ENCODE measurements at places on chromosomes 11 and 22.

- DNase-seq = no peak
Measured at GRCh38 chr11:27055065-27055682, 14.6 kb downstream of the BBOX1 start.

- DNase-seq = no peak
Measured at GRCh38 chr11:131999084-131999483, 628.7 kb downstream of the NTM start.

DNA sequence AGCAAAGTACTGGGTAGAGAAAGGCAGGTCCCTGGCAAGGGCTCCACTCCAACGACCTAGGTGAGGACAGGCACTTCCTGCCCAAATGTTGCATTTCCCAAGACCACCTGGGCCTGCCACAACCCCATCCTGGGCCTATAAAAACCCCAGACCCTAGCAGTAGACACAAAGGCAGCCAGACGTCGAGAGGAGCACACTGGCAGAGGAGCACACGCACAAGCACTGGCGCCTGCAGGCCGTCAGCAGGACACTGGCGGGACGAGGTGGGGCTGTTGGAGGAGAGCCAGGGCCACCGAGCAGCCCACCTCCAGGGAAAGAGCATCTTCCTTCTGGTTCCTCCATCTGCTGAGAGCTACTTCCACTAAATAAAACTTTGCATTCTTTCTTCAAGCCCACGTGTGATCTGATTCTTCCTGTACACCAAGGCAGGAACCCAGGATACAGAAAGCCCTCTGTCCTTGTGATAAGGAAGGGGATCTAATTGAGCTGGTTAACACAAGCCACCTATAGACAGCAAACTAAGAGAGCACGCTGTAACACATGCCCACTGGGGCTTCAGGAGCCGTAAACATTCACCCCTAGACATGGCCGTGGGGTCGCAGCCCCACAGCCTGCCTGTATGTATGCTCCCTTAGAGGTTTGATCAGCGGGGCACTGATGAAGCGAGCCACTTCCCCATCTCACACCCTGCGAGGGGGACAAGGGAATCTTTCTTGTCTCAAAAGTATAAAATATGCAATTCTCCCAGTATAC is 89.7 kb upstream of the MTMR2 start:
- no peak for DNase-seq

GRCh38 chr22:30541961-30542810 is 4.4 kb downstream of the SEC14L6 start:
- DNase-seq = no peak

DNA sequence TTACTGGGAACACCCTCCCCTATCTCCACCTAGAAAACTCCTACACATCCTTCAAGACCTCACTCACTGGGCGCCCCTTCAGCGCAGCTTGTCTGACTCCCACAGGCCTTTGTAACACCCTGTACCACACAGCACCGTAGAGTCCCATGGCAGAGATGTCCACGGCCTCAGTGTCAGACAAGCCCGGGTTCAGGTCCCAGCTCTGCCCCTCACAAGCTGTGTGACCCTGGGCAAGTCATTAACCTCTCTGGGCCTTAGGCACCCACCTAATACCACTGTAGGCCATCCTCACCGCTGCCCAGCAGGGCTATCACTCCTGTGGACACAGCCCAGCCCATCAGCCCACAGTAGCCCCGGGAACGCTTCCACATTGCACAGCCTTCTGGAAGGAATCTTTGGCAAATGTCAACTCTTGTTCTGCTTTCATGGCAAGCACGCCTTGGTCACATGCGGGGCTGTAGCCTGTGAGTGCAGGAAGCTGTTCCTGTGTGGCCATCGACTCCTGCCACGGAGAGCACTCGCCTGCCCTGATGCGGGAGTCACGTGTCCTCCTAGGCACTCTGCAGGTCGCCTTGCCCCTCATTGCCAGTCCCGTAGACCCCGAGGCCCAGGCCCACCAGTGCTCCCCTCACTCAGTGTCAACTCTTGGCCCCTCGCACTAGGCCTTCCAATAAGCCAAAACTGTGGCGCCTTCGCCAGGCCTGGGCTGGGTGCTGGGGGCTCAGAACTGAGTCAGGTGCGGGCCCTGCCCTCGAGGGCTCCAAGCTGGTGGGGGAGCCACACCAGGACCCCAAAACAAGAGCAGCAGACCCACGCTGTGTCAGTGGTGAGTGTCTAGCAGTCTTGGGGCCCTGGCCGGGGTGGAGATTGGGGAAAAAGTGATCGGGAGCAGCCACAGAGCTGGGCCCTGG is 32.9 kb upstream of the RFPL3 start:
- no peak for DNase-seq

GRCh38 chr11:122681070-122681469 is 25.5 kb downstream of the UBASH3B start:
- no peak for DNase-seq

DNA sequence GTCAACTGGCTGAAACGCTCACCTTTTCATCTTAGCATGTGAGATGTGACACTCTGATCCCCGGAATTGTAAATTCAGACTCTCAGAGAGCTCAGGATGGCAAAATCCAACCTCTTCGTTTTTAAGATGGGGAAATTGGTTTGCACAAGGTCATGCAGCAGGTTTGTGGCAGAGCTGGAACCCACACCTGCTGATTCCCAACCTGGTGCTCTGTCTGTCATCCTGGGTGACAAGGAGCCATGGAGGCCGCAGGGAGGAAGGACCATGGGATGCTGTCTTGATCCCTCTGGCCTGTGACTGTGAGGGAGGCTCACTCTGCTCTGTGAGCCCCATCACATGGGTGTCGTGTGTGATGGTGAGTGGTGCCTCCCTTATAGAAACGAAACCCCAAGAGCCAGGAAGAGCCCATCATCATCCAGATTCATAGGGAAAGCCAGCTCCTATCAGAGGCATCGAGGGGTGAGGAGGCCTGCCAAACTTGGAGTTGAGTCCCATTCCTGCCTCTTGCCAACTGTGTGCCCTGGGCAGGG is 87.4 kb upstream of the SYT13 start:
- DNase-seq = no peak

DNA sequence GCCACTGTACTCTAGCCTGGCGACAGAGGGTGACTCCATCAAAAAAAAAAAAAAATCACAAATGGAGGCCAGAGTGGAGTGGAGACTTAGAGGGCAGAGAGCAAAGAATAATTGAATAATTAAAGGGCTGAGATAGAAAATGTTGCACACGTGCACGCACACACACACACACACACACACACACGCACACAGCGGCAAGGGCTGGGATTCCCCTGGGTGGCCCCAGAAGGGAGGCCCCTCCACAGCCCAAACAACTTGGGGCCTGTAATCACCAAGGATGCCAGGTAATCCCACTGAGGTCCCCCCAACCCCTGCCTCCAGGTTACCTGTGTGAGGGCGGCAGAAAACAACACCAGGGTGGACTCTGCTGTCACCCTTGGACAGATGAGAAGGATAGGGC is 12.0 kb upstream of the DGKZ start:
- DNase-seq = no peak

DNA sequence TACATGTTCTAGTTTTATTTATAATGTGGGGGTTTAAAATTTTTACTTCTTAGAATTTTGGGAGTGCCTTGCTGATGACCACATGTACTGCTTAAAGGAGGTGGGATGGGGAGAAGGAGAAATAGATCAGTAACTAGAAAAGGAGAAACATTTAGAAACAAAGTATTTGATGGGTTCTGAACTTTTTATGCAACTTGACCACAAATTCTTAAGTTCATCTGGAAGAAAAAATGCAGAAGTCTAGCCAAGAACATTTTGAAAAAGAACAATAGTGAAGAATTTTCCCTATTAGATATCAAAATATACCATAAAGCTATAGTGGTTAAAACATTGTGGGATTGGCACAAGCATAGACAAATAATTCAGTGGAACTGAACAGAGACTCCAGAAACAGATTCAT is 73.3 kb upstream of the AMPD3 start:
- DNase-seq = no peak

DNA sequence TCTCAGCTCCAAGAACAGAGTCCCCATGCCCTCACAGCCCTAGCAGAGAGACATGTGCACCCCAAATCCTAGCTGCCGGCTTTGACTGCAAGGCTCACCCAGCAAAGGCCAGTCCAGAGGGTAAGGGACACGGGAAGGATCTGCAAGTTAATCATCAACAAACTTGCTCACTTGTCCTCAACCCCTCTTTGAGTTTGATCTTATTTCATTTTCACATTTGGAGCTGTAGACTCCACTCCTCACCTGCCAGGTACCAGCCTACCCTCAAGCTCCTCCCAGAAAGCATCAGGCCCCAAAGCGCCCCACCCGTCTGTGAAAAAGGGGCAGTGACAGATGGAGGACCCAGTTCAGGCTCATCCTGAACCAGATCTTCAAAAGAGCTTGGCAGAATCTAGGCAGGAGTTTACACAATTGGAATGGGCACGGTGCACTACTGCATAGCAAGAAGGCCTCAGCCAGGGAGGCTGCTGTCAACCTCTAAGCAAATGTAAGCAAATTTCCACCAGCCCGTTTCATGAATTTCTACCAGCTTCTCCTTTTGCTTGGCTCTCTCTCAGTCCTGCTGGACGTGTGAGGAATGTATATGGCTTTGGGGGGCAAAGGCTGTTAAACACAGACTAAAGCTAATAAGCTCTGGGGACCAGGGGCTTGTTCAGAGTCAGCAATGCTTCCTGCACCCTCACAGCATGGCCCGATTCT is 5.5 kb downstream of the EHD1 start:
- DNase-seq = no peak

- DNase-seq = peak; percentile 5
Measured at GRCh38 chr11:77081976-77082836, 15.4 kb downstream of the CAPN5 start.

DNA sequence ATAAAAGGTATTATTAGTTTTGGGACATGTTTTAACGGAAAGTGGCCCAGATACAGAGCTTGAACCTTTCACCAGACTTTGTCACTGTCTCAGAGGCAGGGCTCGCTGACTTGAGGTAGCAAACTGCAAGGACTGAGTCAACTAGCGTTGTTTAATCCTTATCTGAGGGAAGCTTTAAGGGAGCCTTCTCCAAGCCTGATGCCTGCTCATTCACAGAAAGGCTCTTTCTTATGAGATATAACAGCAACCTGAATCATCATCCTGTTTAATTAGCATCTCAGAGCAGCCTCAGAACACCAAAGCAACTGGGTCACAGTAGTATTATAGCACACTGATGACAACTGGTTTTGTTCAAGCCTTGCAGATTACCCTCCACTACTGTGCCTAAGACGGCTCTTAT is 54.2 kb upstream of the CYP2D6 start:
- DNase-seq = no peak

- no peak for DNase-seq
Measured at GRCh38 chr11:119380827-119381180, 686 bp downstream of the USP2 start.

- DNase-seq = no peak
Measured at GRCh38 chr11:123076484-123076883, 14.5 kb upstream of the HSPA8 start.

- no peak for DNase-seq
Measured at GRCh38 chr11:92111287-92111686, 113.3 kb upstream of the FAT3 start.

DNA sequence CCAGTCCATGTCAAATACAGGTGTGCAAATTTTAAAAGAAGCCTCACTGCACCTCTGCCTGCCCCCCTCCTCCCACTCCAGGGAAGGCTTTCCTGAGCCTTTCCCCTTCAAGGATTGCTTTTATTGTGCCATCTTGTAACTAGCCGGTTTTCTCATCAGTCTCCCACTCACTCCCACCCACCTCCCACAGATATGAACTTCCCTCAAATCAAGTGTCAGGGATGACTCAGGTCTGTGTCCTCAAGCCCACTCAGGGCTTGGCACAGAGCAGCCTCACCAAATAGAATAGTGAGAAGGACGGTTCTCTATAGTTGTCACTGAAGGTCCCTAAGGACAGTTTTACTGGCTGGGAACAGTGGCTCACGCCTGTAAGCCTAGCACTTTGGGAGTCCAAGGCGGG is 43.0 kb downstream of the THAP12 start:
- DNase-seq = no peak

GRCh38 chr22:43440556-43440955 is 28.7 kb downstream of the MPPED1 start:
- DNase-seq = no peak

GRCh38 chr11:123211981-123212380 is 16.9 kb upstream of the CLMP start:
- DNase-seq = no peak

DNA sequence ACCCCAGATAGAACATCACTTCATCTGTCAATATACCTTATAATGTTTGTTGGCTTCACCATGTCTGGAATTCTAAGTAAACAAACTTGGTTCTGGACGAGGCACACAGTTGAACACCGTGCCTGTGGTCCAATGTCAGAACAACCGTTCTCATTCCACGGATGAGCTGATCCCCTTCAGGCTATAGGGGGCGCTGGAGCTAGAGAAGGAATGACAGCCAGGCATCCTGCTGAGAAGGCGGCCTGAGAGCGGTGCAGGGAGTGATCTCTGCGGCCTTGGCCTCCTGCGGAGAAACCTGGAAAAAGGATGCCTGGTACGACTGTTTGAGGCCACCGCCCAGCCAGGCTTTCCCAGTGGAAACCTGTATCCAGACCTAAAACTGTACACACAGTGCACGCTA is 48.7 kb downstream of the FDX1 start:
- DNase-seq = no peak

DNA sequence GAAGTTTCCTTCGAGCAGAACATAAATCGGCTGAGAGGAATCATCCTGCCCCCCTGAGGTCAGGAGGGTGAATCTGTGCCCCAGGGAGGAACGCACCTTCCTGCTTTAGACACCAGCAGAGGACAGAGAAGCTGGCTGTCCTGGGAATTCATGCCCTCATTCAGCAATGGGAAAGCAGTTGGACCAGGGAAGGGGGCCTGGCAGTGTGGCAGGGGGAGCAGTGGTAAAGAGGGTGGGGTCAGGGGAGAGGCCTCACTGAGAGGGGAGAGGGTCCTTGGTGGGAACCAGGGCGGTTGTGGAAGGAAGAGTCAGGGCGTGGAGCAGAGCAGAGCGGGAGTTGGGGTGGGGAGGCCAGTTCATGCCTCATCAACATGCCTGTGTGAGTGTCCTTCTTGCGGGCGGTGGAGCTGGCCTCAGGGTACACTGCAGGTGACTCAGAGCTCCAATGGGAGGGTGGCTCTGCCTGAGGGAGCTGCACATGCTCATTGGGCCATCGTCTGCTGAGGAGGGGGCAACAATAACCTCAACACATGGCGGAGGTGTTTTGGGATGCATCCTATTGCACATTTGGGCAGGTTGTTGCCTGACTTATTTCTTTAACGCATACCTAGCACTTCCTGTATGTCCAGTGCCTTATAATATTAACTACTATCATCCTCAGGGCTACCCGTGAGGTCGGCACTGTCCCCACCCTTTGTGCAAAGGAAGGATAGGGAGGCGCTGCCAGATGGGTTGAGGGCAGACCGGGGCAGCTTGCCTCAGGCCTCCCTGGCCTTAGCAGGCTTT is 23.2 kb downstream of the MED15 start:
- DNase-seq = no peak

DNA sequence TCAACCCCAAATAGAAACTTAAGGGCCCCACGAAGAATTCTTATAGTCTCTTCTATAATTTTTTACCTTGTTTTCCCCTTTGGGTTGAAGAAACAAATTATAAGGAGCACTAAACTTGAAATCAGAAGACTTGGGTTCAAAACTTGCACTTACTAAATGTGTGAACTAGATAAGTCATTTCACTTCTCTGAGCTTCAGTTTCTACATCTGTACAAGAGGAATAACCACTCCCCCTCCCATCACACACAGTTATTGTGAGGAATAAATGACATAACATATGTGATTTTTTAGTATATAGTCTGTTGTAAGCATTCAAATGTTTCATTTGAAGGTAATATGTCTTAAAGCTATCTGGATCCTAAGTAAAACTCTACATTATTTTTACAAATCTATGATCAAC is 78.8 kb downstream of the LIF start:
- no peak for DNase-seq

GRCh38 chr11:1837171-1838076 is 1.4 kb upstream of the TNNI2 start:
- no peak for DNase-seq

- no peak for DNase-seq
Measured at GRCh38 chr11:104700609-104701008, 197.7 kb downstream of the CASP12 start.

Measured in omental fat pad (tissue), 4 donors.